ENCODE measurements at places on chromosomes 5 and 9.

DNA sequence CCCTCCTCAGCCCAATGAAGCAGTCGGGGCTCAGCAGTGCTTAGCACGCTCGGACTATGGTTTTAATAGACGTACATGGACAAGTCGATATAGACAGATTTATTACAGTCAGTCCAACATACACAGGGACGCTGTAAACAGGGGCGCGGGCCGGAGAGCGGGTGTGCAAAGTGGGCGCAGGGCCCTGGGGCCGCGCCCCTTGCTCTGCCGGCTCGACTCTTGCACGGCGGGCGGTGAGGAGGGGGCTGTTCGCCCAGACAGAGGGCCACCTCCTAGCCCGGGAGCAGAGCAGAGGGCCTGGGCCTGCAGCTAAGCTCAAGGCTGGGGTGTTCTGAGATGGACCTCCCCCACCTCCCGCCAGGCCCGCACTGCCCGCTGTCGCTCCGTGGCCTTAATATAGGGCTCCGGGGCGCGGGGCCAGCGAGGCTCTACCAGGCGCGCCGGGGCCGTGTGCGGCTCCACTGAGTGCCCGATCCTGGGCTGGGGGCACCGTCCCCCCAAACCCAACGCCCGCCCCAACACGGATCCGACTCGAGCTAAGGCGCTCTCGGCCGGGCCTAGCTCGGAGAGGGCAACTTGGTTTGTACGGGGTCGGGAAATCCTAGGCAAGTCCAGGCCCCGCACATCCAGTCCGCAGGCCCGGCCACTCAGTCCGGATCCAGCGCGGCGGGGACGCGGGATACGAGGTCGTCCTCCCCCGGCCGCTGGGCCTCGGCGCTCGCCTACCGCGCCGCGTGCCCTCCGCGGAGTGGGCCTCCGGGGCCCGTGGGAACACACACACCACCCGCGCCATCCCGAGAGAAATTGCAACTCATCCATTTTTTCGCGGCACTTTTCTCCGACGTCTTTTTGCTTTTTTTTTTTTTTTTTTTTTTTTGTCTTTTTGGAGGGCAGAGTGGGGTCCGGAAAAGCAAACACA lies 6.1 kb downstream of the PITX1 start:
- DNase-seq: no peak

GRCh38 chr9:135704483-135704882 lies 2.5 kb downstream of the KCNT1 start:
- DNase-seq: no peak

- DNase-seq: no peak
Observed at GRCh38 chr5:37495668-37496347, 116.7 kb downstream of the WDR70 start.

GRCh38 chr5:39854771-39855410 lies 430.1 kb upstream of the DAB2 start:
- no peak for DNase-seq

DNA sequence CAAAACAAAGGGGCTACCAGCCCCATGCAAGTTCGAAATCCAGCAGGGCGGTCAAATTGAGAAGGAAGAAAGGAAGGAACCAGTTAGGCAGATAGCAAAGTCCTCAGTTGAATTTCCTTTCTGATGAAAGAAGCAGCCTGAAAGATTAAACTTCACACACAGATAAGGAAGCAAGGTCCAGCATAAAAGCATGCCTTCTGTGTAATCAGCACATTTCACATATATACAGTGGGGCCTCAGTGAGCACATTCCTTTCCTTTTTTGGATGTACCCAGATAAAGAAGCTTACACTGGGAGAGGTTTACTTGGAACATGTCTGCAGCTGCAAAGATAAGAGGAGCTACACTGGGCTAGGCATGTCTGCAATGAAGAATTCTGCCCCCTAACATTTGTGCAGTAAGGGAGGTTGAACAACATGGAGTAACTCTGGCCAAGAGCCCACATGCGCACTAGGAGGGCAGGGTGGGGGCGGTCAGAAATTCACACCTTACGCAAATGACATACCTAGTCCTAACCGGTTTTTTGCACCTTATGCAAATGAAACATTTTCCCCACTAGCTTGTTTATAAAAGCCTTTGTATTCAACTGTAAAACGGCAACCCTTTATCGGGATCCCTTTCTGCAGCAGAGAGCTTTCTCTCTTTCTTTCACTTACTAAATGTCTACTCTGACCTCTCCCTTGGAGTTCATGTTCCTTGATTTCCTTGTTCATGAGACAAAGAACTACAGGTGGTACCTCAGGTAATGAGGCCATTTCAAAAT lies 149.7 kb upstream of the FBXL17 start:
- no peak for DNase-seq

GRCh38 chr5:67085616-67086015 lies 111.0 kb downstream of the CD180 start:
- DNase-seq: no peak

GRCh38 chr9:127856729-127857116 lies 2.3 kb upstream of the ENG start:
- no peak for DNase-seq

GRCh38 chr5:168086746-168087145 lies 204.7 kb upstream of the WWC1 start:
- no peak for DNase-seq

DNA sequence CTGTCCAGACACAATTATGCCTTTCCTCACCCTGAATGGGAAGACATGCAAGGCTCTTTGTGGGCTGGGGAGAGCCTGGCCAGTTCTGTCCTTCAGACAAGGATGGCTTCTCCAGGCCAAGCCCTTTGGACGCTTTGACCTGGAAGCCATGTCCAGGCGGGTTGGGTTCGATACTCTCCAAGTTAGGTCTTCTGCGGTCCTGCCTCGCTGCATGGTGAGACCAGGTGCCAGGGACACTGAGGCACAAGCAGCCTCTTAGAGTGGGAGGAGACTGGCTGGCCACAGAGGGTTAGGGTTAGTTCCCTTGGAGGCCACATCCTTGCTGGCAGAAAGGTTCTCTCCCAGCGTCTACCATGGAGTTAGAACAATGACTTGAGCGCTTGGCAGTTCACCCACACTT lies 67.6 kb downstream of the SHB start:
- DNase-seq: no peak

GRCh38 chr5:78793907-78794662 lies 145.5 kb upstream of the LHFPL2 start:
- DNase-seq: no peak

DNA sequence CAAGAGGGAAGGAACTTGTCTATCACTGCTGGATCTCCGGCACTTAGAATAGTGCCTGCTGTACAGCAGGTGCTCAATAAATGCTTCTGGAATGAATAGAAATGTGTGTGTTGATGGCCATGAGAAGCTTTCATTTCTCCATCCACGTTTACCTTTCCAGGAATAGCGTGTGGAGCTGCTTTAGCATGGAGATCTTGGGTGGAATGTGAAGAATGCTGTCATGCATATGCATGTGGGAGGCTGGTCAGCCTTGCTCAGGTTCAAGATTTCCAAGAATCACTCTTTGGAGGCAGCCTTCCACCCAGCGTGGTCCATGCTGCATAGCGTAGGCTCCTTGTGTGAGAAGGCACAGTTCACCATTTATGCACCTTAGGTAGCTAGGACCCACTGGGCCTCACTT lies 19.2 kb downstream of the COL15A1 start:
- no peak for DNase-seq

- no peak for DNase-seq
Observed at GRCh38 chr9:135817951-135818717, 89.2 kb downstream of the CAMSAP1 start.

DNA sequence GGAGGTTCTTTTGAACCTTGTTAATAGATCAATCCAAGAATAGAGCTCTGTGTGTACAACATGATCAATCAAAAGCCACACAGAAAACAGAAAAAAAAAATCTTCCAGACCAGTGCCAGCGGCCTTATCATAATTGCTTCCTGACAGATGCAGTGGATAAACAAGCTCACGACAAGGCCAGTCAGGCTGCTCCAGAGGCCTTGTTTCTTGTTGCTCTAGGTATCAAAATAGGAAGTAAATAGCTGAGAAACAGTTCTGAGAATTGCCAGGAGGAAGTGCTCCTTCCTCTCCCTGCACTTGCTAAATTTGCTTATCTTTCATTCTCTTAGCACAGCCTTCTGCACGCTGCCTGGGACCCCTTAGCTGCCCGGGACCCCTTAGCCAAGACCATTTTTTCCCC lies 199.0 kb upstream of the TARS1 start:
- DNase-seq: no peak

Measured in right renal cortex interstitium (tissue), 3 donors.